RWPE2 (cell line): ENCODE measurements at places on chromosomes 2 and 18.
A peak's percentile ranks its signal among the peaks of the same experiment; 100 is the strongest.

- no peak for DNase-seq
These were observed 526 bp downstream of the COX7A2L start for GRCh38 chr2:42360493-42360889.

- DNase-seq = no peak
These were observed 251.0 kb downstream of the AFF3 start for GRCh38 chr2:99891428-99891780.

DNA sequence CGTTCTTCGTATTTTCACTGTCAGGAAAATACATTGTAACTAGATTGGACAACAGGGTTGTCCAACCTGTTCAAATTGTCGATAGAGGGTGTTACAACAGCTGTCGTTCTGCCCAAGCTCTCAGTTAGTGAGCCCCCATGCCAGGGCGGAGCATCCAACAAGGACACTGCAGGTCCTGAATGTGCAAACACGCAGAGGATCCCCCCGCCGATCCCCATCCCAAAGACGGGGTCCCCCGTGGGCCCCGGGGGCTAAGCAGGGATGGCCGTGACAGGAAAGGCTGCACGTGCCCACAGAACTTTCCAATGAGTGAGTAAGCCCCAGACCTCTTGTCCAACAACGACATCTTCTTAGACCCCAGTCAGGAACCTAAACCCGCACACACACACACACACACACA lies 140.8 kb downstream of the PXDN start:
- peak; percentile 42 for DNase-seq

DNA sequence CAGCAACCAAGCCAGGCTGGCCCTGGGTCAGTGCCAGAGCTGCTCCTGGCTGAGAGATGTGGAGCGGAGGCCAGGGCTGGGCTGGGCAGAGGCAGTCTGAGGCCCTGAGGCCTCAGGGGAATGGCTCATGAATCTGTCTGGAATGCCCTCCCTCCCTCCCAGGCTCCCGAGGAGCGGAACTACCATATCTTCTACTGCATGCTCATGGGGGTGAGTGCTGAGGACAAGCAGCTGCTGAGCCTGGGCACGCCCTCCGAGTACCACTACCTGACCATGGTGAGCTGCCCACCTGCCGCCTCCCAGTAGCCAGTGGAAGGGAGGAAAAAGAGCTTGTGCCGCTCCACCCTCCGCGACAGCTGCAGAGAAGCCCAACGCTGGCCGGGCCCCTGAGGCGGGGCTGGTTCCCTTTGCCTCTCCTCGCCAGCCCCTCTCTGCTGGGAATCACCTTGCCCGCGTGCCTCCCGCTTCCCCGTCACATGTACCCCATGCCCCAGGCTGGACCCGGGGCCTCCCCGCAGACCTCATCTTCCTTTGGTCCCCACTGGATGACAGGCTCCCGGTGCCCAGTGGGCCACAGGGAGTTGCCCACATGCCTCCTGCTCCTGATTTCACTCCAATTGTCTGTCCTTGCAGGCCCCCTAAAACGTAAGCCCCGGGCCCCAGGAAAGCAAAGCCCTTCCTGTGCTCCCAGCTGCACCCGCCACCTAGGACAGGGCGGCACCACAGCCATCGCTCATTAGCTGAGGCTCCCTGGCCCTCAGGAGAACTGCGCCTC lies 41.1 kb downstream of the MYO7B start:
- DNase-seq = no peak

DNA sequence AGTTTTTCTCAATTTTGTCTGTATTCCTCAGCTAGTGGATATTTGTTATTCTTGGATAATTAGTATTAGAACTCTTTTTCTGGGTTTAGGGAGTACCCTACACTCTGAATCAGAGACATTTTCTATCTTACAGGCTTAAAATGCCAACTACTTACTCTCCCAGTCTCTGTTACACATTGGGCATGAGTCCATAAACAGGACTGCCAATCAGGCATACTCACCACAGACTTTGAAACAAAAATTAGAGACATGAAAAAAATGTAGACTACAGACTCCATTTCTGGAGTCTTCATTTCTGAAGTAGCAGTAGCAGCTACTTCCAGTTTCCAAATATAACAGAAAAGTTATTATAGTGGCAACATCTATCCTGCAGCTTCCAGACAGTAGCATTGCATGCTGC lies 279.7 kb downstream of the MBD5 start:
- DNase-seq = no peak
